ENCODE measurements at places on chromosomes 4 and X.

DNA sequence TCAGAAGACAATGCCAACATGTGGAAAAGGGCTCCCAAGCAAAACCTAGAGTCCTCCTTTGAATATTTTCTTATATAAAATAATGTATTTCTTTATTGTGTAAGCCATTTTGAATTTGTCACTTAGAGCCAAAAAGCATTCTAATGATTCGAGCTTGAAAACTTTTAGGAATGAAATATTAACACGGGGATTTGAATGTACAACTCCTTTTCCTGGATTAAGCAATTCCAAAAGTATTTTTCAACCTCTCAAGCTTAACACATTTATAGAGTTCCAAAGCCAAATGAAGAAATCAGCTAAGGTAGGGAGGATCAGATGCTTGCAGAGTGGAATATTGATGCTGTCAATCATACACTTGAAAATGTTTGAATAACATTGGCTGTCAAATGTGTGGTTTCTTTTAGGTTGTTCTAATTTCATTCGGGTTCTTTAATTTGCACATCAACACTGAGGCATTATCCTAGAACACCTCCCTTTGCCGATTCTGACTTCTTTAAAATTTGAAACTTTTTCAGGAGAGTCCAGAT, 67.2 kb upstream of the ETNPPL start:
- no peak for DNase-seq

- no peak for DNase-seq
Observed at GRCh38 chr4:734075-734474, 28.4 kb downstream of the PCGF3 start.

DNA sequence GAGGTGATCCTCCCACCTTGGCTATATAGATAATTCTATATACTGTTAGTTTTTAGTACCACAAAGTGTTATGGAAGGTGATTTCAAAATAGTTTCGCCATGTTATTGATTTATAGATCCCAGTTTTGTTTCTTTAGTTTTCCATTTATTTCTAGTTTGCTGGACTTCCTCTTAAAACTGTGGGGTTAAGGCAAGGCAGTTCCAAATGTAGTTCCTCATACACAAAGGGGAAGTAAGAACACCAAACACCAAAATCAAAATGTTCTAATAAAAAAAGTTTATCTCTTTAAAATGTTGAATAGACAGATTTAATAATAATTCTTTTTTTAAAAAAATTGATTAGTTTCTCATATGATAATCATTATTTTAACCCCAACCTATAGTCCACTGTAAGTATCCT, 6.8 kb upstream of the CISD2 start:
- DNase-seq = no peak

DNA sequence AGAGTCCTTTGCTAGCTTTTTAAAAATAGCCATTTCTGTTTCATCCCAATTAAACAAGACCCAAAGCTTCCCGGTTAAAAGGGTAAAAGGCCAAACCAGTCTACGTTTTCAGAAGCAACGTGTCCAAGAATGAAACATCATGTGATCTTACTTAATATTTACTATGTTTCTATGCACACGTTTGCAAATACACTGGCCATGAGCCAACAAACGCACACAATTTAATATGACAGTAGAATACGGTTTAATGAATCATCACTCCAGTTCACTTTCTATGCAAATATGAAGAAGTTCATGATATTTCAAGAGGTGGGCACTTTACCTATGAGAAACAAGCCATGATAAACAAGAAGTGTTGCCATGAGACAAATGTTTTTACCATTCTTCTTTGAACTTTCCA, 4.3 kb downstream of the NR0B1 start:
- DNase-seq = no peak

GRCh38 chrX:38352362-38352761, at the start of gene OTC:
OTC (plus strand) TSS chrX:38352604; CDS start chrX:38352697, 93 bp downstream.
- DNase-seq = no peak

DNA sequence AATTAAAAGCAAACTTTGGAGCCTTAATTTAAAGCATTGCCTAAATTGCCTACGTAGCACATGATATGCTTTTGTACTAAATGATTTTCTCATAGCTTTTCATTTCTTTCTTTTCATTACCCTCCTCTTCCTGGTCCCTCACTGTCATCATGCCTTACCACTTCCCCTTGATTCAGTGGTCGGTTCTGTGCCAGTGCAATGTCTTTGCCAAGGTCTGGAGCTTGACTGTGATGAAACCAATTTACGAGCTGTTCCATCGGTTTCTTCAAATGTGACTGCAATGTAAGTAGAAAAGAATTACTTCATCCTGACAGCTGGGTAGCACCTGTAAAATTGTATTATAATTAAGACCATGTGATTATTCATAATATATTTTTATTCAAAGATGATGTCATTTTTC, 72.5 kb downstream of the C4orf46 start:
- no peak for DNase-seq

- DNase-seq = no peak
Observed at GRCh38 chr4:58600290-58600689, 1490.1 kb upstream of the IGFBP7 start.

GRCh38 chr4:154686838-154687237, 57.0 kb upstream of the LRAT start:
- no peak for DNase-seq

Measured in caudate nucleus (tissue), 63 donors.